ENCODE measurements at places on chromosomes 2 and 18.

DNA sequence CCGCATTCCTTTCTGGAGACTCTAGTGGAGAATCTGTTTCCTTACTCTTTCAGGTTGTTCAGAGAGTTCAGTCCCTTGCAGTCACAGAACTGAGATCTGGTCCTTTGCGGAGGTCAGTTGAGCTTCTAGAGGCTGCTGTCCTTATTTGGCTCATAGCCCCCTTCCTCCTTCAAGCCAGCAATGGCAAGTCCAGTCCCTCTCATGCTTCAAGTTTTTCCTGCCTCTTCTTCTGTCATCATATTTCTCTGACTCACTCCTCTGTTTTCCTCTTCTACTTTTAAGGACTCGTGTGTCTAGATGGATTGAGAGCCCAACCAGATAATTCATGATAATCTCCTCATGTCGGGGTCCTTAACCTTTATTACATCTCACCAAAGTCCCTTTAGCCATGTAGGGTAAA is 173.5 kb upstream of the FOSL2 start:
- DNase-seq = no peak

- DNase-seq = no peak
Measured at GRCh38 chr2:177983183-177983788, 89.3 kb downstream of the PDE11A start.

DNA sequence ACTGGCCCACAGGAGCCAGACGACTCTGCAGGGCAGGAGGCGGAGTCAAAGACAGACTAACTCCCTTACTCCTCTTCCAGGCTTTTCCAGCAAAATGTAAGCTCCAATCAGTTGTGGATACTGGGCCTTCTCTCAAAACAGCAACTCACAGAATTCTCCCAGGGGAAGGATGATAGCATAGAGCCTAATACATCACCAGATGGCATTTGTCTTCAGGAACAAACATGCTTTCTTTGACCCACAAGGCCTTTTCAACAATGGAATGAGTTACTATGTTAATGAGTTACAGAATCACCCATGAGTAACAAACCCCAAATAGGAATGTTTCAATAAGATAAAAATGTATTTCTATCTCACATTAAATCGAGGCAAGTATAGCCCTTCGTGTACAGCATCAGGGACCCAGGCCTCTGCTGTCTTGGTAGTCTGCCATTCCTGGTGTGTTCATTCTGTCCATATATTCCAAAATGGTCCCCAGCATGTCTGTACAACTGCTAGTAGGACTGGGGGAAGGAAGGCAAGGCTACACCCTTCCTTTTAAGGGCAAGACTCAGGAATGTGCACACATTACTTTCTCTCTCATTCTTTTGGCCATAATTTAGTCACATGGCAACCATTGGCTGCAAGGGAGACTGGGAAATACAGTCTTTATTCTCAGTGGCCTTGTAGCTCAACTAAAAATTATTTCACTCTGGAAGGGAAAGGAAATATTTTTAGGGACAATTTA is 76.4 kb downstream of the BOD1L2 start:
- no peak for DNase-seq

DNA sequence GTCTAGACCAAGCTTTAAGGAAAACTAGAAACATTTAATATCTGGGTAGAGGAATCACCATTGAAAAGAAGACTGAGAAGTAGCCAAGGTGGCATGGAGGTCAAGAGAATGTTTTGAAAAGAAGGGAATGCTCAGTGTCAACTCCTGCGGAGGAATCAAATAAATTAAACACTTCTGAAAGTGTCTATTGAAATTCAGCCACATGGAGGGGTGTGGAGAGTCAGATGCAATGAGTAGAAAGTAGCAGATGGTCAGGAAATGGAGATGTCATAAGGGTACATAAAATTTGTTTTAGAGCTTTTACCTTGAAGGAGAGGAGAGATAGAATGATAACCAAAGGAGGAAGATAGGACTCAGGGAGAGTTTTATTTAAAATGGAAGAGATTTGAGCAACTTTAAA is 35.1 kb downstream of the NLRC4 start:
- no peak for DNase-seq

DNA sequence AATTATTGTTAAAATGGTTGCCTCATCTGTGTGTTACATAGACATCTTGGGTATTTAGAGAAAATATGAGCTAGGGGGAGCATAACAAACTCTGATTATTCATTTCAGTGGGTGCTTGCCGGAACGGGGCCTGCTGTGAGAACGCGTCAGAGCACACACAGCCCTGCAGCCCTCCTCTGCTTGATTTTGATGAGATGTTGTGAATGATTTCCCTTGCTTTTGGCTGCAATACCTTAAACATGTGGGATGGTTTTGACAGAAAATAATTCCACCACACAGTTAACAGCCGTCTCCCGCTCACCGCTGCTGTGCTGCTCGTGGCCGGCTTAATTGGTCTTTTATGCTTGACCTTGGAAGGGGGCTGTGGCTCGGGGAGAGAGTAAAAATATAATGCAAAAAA is 49.9 kb upstream of the TXNDC2 start:
- no peak for DNase-seq

DNA sequence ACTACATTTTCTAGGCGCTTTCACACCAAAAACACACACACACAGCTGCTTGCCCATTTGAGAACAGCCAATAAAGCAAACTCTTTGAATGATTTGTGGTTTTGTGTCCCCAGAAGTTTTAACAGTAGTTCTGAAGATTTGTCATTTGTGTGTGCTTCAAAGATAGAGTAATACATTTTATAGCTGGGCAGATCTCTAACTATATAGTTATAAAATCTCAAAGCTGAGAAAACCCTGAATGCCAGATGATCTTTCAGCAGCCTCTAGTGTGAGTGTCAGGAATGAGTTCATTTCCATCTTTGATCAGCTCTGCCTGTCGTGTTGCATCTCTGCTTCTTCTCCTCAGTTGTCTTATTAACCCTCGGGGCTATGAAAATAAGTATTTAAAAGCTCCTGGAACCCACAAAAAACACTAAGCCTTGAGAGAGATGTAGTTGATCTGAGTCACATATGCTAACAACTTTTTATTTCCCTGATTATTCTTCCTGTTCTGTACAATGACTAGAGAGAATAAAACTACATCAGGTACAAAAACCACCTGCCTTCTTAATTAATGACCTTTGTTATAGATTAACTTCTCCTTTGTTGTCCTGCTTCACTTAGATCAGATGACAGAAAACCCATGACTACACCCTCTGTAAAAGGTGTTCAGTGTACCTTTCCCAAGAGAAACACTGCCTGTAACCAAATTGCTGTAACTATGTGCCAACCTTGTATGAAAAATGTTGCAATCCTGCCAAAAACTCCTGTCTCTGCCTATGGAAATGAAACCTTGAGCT is 30.0 kb upstream of the SLC3A1 start:
- no peak for DNase-seq

DNA sequence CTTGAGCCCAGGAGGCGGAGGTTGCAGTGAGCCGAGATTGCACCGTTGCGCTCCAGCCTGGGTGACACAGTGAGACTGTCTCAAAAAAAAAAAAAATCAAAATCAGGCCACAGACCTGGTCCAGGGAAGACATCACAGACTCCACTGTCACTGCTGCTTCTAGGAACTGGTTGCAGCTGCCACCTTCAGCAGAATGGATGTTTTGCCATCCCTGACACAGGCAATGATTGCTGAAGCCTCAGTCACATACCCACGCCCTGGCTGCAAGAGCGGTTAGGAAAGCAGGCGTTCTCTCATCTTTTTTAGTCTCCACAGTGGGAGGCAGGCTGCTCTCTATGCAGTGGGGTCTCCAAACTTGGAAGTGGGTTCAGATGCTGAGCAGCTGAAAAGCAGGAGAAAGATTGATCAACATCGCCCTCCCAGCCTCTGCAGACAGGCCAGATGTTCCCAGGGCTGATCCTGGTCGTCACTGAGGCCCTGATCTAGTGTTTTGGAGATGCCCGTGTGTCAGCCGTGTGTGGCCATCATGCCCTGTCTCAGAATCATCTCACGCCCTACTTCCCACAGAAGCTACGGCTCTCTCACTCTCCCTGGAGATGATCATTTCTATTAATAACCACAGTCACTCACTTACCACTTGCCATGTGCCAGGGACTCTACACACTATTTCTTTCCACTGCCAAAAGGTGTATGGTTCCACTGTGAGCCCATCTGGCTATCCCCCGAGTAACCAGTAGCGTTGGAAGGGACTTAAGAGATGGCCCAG is 91.8 kb downstream of the PLB1 start:
- DNase-seq = no peak

Measured in stimulated activated CD4-positive, alpha-beta T cell treated with anti-CD3 and anti-CD28 coated beads, Interleukin-4, amount 100 ng/mL, for 4 hours (primary cell).